ENCODE measurements at places on chromosomes 13 and 19.

DNA sequence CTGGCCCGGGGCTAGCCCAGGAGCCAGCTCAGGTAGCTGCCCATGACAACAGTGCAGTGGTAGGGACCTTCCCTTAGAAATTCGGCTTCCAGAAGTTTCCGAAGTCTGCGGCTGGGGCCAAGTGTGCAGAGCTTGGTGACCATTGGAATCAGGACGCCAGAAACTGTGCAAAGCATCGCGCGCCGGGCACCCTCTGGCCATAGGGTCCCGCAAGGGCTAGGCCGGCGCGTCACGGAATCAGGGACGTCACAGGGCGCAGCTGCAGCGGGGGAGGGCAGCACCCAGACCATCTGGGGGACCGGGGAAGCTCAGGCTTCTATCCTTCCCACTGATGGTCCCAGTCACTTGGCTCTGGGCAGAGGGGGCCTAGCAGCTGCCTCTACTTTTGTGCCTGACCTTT is 219.1 kb downstream of the MTUS2 start:
- no peak for DNase-seq

DNA sequence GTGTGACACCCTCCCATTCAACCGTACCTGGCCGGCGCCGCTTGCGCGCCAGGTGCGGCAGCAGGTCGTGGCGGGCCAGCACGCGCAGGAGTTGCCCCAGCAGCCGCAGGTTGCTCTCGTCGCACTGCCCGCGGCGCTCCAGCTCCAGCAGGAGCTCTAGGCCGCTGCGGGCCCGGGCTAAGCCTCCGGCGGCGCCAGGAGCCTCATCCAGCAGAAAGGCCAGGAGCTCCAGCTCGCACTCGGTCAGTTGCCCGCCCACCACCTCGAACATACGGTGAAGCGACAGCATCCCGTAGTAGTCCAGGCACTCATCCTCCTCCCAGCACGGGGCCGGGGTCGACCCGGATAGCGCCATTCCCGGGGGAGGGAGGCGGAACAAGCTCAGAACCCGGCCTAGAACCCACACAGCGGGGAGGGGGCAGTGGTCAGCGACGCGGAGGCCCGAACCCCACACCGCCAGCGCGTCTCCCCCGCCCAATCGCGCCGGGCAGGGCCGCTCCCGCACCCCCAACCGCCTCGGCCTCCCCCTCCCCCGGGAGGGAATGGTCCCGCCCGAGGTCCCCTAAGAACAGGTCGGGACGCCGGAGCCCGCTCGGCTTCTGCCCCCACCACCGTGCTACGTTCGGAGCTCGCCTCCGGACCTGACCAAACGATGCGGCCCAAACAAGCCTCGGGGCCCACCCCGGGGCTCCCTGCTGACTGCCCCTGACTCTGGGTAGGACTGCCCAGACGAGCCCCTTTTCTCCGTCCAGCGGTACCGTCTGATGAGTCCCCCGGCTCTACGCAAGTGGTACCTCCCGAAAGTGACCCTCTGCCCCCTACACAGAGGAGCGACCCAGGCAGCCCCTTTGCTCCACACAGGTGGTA is 591 bp downstream of the DEDD2 start:
- peak; percentile 71 for DNase-seq

DNA sequence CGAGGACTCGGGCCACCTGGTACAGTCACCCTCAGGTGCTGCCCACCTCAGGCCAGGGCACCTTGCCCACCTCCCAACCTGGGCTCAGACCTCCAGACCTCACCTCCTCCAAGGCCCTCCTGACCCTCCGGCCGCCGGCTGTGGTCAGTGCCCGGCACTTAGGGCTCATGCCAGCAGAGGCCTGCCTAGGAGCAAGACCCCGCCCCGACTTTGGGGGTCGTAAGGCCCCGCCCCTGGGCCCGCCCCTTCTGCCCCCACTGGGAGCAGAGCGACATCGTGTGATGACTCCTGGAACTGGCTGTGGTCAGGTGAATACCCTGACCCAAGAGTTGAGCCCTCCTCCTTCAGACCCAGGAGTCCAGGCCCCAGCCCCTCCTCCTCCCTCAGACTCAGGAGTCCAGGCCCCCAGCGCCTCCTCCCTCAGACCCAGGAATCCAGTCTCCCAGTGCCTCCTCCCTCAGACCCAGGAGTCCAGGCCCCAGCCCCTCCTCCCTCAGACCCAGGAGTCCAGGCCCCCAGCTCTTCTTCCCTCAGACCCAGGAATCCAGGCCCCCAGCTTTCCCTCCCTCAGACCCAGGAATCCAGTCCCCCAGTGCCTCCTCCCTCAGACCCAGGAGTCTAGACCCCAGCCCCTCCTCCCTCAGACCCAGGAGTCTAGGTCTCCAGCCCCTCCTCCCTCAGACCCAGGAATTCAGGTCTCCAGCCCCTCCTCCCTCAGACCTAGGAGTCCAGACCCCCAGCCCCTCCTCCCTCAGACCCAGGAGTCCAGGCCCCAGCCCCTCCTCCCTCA is at the start of gene SBK2:
Gene SBK2, minus strand, starts transcription at position 183 of the 790 bp plus-strand sequence. CDS start 839 bp downstream, outside the sequence.
- DNase-seq = no peak

GRCh38 chr13:79434556-79434955 is 28.5 kb upstream of the RBM26 start:
- DNase-seq = no peak

GRCh38 chr19:5694167-5694955 is 4.3 kb downstream of the RPL36 start:
- no peak for DNase-seq

DNA sequence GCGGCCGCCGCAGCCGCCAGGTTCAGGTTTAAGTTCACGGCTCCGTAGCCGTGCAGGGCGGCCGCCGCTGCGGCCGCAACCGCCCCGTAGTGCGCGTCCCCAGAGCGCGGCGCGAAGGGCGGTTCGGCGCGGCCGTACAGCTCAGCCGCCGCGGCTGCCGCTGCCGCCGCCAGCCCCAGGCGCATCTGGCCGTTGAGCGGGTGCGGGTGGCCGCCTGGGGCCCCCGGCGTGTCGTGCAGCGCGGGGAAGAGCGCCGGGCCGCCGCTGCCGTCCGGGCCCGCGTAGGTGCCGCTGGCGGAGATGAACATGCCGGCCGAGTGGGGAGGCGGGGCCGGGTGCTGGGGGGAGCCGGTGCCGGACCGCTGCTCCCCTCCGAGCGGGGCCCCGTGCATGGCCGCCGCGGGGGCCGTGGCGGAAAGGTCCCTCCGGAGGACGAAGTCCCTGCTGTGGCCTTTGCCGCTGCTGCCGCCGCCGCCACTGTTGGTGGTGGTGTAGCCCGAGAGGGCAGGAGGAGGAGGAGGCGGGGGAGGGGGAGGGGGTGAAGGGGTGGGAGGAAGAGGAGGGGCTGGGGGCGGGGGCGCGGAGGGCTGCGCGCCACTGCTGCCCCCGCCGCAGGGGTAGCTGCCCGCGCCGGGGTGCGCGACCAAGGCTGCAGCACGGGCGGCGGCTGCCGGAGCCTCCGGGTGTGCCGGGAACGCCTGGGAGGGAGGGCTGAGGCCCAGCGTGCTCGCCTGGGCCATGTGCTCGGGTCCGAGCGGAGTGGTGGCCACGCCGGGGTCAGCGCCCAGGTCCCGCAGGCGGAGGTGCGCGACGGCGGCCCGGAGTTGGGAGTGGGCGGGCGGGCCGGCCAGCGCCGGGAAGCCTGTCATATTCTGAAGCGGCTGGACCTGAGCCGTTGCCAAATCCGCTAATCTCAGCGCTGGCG is 654 bp downstream of the ZIC5 start:
- no peak for DNase-seq

GRCh38 chr13:102631198-102631597 is 34.4 kb downstream of the TPP2 start:
- no peak for DNase-seq

DNA sequence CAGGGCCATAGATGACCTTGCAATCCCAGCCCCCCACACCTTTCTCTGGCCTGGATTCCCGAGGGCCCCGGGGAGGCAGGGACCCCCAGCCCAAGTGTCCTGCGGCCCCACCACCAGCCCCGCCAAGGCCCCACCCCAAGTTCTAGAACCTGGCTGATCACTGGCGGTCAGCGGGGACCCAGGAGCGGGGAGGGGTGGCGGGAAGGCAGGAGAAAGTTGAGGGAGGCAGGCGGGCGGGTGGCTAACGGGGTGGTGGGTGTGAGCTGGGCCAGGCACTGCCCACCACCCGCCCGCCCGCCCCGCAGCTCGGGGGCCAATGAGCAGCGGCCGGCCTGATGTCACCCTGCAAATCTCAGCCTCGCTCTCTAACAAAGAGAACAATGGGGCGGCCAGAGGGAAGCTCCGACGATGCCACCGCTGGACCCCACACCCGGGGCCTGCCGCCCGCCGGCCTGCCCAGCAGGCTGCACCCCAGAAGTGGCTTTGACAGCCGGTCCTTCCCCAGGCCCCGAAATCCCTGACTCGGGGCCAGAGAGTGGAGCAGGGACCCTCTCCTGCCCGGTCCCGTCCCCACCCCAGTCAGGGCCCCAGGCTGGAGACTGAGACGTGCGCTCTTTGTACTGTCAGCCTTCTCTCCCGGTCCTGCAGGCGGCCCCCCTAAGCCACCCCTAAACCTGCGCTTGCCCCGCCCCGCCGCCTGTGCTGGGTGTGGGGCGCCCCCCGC is 1.6 kb downstream of the MEX3D start:
- DNase-seq = no peak

DNA sequence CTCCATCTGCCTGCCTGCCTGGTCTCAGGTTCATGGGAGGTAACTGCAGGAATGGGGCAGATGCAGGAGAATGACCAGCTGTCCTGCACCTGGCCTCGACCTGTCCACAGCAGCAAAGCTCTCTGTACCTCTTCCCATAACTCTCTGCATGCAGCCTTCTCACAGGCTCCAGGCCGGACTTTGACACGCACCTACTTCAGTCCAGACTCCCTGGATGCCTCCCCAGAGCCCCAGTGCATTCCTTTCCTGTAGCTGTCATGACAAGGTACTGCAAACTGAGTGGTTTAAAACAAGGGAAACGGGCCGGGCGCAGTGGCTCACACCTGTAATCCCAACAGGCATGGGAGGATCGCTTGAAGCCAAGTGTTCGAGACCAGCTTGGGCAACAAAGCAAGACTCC is 3.3 kb downstream of the NANOS2 start:
- no peak for DNase-seq

DNA sequence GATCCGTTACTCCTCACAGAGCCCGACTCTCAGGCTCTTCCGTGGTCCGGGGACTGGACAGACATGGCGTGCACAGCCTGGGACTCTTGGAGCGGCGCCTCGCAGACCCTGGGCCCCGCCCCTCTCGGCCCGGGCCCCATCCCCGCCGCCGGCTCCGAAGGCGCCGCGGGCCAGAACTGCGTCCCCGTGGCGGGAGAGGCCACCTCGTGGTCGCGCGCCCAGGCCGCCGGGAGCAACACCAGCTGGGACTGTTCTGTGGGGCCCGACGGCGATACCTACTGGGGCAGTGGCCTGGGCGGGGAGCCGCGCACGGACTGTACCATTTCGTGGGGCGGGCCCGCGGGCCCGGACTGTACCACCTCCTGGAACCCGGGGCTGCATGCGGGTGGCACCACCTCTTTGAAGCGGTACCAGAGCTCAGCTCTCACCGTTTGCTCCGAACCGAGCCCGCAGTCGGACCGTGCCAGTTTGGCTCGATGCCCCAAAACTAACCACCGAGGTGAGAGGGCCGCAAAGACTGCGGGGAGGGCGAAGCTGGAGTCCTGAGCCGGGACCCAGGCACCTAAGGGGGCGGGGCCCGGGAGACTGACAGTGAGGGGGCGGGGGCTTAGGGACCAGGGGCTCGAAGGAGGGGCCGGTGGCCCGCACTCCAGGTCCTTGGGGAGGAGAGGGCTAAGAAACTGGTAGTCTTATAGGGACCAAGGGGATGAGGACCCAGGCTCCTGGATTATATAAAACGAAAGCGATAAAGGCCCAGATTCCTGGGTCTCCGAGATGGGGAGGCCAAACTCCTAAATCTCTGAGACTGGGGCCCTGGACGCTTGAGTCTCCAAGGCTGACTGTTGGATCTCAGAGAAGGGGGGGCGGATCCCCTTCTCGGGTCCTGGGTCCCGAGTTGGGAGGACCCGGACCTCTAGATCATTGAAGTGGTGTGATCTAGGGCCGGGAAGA is 2.0 kb downstream of the ETV2 start:
- DNase-seq = no peak

- peak; percentile 63 for DNase-seq
These were observed at the start of gene ETHE1 for GRCh38 chr19:43526884-43527859. Gene ETHE1, minus strand, starts transcription at chr19:43527201. Its CDS starts 24 bp downstream, at chr19:43527177.

DNA sequence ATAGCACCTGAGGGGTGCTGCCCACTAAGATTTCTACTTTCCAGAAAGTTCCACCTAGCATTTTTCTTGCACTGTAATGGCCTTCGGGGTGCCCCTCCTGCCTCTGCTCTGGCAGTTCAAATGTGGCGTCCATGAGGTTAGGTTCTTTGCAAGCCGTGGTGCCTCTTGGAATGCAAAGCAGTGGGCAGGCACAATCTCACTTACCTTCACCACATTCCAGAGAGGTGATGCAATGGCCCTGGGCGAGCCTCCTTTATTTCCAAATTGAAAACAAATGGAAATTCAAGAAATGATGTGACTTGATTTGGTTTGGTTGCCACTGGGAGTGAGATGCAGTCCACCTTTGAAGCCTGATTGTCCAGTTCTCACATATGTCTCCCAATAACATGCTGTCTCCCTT is 46.9 kb downstream of the FGF9 start:
- no peak for DNase-seq

GRCh38 chr19:54551950-54552912 is 21.4 kb upstream of the LILRA2 start:
- no peak for DNase-seq

- no peak for DNase-seq
These were observed 1331.7 kb upstream of the MIR17HG start for GRCh38 chr13:90015565-90016507.

GRCh38 chr13:83168590-83168989 is 713.7 kb downstream of the SLITRK1 start:
- no peak for DNase-seq

GRCh38 chr13:103539265-103539664 is 473.0 kb upstream of the SLC10A2 start:
- no peak for DNase-seq

- no peak for DNase-seq
These were observed 11.1 kb upstream of the BCL3 start for GRCh38 chr19:44737238-44738071.

DNA sequence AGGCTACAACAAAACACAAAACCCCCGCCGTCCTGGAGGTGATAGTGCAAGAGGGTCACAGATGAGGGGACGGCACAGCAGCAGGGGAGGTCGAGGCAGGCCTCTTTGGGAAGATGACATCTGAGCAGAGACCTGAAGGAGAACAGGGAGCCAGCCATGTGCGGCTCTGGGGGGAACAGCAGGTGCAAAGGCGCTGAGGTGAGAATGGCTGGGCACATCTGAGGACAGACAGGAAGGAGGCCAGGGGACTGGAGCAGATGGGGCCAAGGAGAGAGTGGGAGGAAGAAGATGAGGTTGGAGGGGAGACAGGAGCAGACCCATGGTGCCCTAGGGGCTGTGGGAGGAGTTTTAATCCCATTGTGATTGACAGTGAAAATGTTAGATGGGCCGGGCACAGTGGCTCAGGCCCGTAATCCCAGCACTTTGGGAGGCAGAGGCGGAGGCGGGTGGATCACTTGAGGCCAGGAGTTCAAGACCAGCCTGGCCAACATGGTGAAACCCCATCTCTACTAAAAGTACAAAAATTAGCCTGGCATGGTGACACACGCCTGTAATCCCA is 1.8 kb upstream of the CKM start:
- no peak for DNase-seq

GRCh38 chr19:32924200-32924599 is 47.6 kb downstream of the CEP89 start:
- DNase-seq = no peak

- DNase-seq = no peak
These were observed 1358.5 kb upstream of the PCDH9 start for GRCh38 chr13:68588623-68589022.

GRCh38 chr13:38686577-38687245 is at the start of gene FREM2:
Gene FREM2, plus strand, starts transcription at chr13:38687077. Its CDS starts 268 bp downstream, at chr13:38687345.
- no peak for DNase-seq

Measured in bone marrow (tissue), 2 donors.